Brain microvascular endothelial cell (primary cell): ENCODE measurements at places on chromosomes 3 and 15.

DNA sequence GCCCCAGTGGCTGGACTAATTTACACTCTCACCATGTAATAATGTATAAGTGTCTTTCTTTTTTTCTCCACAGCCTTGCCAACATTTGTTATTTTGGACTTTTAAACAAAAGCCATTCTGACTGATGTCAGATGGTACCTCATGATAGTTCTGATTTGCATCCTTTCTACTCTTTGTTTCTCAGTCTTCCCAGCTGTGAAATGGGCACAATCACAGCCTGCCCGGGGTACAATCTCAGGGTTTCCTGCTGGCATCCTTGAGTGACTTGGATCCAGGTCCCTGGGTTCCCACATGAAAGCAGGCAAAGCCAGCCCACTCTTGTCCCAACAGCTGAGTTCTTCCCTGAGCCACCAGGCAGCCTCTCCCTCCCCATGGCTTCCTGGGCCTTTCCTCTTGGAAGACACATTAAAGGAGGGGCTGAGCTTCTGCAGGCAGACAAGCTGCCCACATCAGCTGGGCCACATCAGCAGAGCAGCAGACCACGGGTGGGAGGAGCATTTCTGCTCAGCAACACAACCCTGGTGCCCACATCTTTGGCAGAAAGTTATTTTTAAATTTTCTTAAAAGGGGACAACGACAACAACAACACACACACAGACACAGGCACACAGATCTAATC is 82.0 kb downstream of the MYLK start:
- no peak for DNase-seq

DNA sequence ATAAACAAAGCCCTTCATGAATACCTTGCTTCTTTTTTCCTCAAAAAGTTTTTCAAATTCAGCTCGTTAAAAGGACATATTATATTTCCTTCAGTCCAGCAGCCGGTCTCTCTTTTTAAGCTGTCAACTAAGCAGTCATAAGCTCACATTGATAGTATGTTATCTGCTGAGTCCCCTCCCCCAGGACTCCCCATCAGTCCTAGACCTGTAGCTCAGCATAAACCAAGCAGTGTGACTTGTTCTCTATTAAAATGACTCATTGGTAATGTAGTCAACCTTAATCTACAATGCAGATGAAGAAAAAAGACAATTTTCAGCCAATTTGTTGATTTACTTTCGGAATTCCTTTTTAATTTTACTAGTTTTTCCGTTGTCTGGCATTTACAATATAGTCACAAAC is 483.8 kb downstream of the MECOM start:
- no peak for DNase-seq

- no peak for DNase-seq
Observed at GRCh38 chr3:114697401-114697800, 403.6 kb downstream of the TIGIT start.

- no peak for DNase-seq
Observed at GRCh38 chr3:14463330-14464140, 61.1 kb downstream of the SLC6A6 start.

DNA sequence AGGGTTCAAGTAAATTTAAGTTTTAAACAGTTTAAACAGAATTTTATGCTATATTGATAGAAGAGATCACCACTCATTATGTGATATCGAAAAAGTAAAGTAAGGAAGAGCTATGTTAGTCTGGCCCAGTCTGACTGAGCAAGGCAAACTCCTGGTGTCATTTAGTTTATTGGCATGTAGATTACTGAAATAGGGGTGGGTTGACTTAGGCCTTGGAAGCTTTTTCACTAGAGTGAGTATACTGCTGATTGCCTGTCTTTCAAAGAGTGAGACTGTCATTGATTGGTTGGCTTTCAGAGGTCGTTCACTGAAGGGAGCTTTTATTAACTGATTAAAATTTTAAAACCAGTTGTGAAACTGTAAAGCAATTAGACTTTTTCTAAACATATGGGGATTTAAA is 294.5 kb downstream of the NAALADL2 start:
- no peak for DNase-seq

DNA sequence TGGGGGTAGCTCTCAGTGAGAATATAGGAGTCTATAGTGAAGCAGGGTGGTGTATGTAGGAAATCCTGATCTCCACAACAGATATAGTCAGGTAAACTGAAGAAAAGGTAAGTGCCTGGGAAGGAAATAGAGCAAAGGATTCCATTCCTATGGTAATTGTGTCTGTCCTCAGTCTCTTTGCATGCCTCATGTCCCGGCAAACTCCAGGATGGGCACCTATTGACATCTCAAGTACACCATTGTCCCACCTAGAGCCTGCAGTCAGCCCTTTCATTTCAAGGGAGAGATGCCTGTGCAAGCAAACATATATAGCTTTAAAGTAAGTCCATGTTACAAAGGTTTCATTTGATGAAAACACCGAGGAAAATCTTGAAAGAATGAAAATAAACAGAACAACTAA is 257.7 kb upstream of the AZI2 start:
- DNase-seq, result no peak

DNA sequence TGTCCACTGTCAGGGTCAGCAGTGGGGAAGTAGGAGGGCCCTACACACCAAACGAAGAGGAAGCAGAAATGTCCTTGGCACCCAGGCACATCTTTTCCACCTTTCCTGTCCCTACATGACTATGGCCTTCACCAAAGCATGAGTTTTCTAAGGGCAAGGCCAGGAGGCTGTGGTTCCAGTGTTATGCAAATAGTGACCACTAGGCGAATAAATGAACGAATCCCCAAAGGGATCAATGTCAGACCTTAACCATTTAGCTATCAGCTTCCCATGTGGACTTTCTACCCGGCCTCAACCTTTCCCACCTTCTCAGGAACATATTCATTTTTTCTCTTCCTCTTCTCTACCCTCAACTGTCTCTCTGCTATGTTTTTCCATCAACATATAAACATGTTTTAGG is 63.1 kb downstream of the NTRK3 start:
- DNase-seq, result no peak

DNA sequence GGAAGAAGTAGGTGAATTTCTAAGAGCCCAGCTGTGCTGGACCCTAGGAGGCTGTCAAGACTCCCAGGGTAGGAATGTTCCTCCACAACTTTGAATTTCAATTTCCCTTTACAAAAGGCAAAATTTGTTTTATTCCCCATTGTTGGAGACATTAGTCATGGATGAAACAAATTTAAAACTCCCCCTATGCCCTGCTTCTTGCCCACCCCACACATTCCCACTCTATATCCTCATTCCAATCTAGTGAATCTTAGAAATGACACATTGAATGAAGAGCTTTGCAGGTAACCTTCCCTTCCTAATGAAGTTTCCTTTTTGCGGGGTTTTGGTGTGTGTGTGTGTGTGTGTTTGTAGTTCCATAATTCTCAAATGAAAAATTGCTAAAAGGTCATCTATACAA is 72.6 kb downstream of the CCNL1 start:
- DNase-seq, result no peak
